ENCODE measurements at places on chromosomes 3 and 15. TPM values are rescaled to one million over a fixed set of nuclear protein-coding genes. Genes with fewer than 3 reads are reported as not detected.

Gene STRA6
- not detected for total RNA-seq

GRCh38 chr3:60490992-60491391 is 760.3 kb downstream of the FHIT start:
- DNase-seq, result no peak

- DNase-seq, result no peak
These were observed 437.8 kb downstream of the RBMS3 start for GRCh38 chr3:29718661-29719065.

DNA sequence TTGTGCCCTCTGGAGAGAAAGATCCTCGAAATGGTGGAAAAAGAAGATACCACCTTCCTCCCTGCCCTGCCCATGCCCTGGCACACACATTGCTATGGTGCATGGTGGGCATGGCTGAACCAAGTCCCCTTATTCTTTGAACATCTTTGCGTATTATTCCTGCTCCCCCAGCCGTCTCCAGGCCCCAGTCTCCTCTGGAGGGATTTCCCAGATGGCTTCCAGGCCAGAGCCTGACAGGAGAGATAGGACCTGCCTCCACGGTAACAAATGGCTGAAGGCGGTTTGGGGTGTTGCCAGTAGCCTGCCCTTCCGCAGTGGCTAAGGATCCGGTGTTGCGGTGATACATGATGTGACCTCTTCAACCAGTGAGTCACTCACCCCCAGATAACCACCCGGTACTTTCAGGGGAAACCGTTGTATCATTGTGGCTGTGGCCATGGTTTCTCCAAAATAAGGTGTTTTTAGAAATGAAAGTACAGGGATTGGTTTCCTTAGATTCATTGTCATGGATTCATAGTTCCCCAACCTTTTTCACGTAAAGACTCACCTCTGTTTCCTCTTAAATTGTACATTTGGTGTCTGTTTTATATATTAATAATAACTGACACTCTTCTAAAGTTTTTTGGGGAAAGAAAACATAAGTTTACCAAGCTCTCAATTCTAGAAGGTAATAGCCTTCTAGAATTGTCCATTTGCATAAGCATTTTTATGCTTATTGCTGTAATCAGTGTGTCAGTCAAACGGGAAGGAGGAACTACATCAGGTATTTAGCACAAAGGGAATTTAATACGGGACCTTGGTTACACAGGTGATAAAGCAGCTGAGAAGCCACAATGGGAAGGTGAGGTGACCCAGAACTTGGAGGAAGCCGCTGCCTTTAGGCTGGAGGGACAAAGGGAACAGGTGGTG is 25.9 kb downstream of the SMAD3 start:
- DNase-seq, result peak; percentile 98

DNA sequence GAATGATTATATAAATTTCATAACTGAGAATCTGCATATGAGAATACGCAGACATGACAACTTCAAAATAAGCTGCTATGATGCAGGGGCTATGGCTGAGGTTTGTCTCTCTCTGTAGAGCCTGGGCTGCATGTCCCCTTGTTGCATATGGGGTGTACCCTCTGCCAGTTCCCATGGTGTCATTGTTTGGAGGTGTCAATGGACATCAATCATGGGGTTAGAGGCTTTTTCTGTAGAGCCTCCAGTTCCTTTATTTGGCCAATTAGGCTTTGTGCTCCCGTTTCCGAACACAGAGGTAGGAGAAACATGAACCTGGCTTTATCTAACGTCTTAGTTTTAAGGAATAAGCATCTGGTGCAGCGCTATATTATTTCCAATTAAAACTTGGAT is 77.3 kb upstream of the RARB start:
- no peak for DNase-seq

GRCh38 chr3:141240687-141241615 is 9.3 kb downstream of the PXYLP1 start:
- DNase-seq, result peak; percentile 86

GRCh38 chr3:151305060-151305774 is 11.4 kb downstream of the GPR87 start:
- peak; percentile 100 for DNase-seq

Gene CD276
- total RNA-seq, result 69.2 TPM
